M059J (cell line): ENCODE measurements at places on chromosomes 12 and 14. TPM values are rescaled to one million over a fixed set of nuclear protein-coding genes. Genes with fewer than 3 reads are reported as not detected.
A peak's percentile ranks its signal among the peaks of the same experiment; 100 is the strongest.

GRCh38 chr14:76720382-76720813, 40.9 kb upstream of the VASH1 start:
- DNase-seq = peak; percentile 38

- DNase-seq = no peak
Observed at GRCh38 chr14:81476816-81477215, 56.8 kb downstream of the SEL1L start.

GRCh38 chr12:139585-139984, 73.0 kb downstream of the IQSEC3 start:
- no peak for DNase-seq

GRCh38 chr12:113083863-113084435, 27.4 kb downstream of the DTX1 start:
- DNase-seq = no peak

GRCh38 chr12:2290516-2291065, 237.8 kb downstream of the CACNA1C start:
- no peak for DNase-seq

GRCh38 chr12:91813701-91814100, 331.9 kb downstream of the BTG1 start:
- DNase-seq = peak; percentile 55

DNA sequence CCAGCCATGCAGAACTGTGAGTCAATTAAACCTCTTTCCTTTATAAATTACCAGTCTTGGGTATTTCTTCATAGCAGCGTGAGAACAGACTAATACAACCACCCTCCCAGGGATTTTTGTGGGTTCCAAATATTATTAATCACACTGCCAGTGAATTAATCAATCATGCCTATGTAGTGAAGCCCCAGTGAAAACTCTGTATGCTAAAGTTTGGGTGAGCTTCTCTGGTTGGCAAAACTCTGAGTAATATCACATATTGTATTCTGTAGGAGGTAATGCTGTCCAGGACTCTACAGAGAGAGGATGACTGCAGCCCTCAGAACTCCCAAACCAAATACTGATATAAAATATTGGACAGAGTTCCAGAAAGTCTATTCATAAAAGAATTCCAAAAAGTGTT, 216.9 kb downstream of the RPAP3 start:
- no peak for DNase-seq

GRCh38 chr12:131351319-131352028, 359.4 kb upstream of the SFSWAP start:
- peak; percentile 2 for DNase-seq

The ATP23 gene
- total RNA-seq = 20.7 and 24.8 TPM in 2 replicates

The MARK3 gene
- 27.2 and 40.0 TPM in 2 replicates for total RNA-seq

The TESPA1 gene
- total RNA-seq = 1.5 and 2.1 TPM in 2 replicates

The GPX2 gene
- total RNA-seq = not detected in 2 replicates

The INHBC gene
- total RNA-seq = not detected in 2 replicates

The SERPINA10 gene
- total RNA-seq = not detected in 2 replicates

The CD4 gene
- total RNA-seq = not detected in 2 replicates
